ENCODE measurements at places on chromosomes 12 and 14.

- DNase-seq: no peak
Measured at GRCh38 chr12:131918311-131919050, 10.6 kb upstream of the PUS1 start.

GRCh38 chr12:122141911-122142725 lies 31.9 kb downstream of the IL31 start:
- DNase-seq: no peak

DNA sequence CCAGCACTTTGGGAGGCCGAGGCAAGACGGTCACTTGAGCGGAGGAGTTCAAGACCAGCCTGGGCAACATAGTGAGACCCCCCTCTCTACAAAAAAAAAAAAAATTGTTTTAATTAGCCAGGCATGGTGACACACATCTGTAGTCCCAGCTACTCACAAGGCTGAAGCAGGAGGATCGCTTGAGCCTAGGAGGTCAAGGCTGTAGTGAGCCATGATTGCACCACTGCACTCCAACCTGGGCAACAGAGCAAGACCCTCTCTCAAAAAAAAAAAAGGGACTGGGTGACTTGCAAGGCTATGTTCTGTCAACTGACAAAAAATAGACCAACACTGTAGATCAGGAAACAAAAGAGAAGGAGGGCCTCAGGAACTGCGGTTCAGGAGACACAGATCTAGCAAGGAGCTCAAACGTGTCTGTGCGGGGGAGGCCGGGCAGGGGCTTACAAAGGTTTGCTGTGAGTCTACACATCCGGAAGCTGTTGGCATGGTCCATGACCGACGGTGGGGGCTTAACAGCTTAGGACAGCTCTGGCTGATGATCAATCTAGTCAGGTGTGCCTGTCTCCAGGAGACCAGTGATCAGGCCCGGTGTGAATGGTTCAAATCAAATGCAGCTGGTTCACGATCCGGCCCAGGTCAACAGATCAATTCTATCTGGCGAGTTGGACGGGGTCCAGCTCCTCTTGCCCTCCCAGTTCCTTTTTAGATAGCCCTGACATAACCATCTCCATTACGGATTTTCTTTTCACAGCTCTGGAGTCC lies 31.7 kb upstream of the INF2 start:
- no peak for DNase-seq

DNA sequence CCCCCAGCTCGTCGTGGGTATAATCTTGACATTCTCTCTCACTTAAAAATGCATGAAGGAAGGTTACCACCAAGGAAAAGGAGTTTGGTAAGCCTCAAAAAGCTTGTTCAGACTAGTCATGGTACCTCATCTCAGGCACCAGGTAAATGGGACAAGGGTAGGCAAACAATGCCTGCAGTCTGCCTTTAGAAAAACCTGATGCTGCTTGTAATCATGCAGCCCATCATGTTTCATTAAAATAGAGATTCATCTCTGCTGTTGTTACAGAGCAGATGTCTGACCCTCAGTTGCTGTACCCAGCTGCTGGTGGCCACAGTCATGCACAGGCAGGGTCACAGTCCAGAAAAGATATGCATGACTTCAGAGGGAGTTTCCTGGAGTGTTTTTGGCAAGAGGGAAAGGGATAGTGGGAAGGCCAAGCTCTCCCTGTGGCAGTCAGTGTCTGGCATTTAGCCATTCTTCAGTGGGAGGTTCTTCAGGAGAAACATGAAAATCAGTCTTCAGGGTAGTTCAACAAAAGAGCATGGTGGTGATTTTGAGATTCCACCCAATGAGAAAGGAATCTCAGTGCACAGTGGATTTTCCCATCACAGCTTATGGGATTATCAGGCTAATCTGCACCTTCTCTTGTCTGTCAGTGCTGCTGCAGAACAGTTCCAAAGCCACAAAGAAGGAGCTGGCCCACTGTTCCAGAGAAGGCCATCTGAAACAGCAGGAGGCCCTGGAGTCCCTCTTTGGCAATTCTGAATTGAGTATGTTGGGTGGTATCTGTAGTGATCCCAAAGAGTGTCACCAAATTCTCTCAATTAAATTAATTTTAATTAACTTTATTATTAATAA lies 202.7 kb upstream of the FRMD6 start:
- DNase-seq: no peak

DNA sequence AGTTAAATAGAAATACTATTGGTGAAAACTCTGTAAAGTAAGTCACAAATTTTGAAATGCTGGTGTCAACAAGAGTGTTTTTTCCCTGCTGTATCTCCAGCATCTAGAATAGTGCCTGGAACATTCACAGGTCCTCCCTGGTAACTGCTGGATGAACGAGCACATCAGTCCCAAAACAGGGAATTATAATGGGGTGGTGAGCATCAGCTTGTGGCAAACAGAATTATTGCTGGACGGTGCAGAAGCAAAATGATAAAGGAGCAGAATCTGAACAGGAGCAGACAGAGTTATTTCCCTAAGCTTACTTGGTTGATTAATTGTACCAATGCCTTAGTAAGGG lies 129.9 kb downstream of the GRIP1 start:
- no peak for DNase-seq

DNA sequence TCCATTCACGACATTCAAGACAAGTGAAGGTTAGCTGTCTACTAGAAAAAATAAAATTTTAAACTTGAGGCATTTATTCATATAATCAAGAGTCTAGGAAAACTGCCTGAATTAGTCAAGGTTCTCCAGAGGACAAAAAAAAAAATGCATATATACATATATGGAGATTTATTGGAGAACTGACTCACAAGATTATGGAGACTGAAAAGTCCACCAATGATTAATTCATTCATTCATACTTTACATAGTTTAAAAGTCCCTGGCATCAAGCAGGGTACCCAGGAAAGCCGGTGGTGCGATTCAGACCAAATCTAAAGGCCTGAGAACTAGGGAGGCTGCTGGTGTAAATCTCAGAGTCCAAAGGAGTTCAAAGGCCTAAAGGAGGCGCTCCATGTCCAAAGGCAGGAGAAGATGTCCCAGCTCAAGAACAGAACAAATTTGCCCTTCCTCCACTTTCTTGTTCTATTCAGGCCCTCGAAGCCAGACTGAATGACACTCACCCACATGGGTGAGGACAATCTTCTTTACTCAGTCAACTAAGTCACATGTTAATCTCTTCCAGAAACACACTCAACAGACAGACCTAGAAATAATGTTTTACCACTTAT lies 64.3 kb downstream of the ANKS1B start:
- no peak for DNase-seq

DNA sequence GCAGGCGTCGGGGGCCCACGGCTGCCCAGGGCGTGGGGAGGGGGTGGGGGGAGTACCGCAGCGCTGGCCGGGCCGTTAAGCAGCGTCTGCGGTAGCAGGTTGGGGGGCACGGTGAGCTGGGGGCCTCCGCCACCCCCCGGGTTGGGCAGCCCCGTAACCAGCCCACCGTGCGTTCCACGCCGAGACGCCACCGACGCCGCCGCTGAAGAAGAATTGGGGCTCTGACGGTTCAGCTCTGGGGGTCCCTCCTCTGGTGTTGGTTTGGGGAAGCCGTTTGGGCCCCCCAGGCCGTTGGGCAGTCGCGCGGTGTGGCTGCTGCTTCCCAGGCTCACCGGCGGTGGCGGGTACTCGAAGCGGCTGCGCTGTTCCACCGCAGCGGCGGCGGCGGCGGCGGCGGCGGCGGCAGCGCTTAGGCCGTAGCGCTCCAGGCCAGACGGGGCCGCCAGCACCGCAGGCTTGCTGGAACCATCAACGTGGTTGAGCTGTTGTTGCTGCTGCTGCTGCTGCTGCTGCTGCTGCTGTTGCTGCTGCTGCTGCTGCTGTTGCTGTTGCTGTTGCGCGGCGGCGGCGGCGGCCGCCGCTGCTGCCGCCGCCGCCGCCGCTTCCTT lies 1.5 kb downstream of the IRF2BPL start:
- DNase-seq: no peak

DNA sequence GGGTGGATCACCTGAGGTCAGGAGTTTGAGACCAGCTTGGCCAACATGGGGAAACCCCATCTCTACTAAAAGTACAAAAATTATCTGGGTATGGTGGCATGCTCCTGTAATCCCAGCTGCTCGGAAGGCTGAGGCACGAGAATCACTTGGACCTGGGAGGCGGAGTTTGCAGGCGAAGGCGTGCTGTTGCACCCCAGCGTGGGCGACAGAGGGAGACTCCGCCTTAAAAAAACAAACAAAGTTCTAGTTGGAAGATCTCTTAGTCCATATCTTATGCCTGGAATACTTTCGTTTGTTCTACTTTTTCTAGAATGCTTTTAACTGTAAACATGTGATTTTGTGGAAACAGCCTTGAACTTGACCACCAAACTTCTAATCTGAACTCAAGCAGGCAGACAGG lies 38.7 kb downstream of the PPHLN1 start:
- no peak for DNase-seq

- DNase-seq: no peak
Measured at GRCh38 chr12:4267704-4268328, 5.7 kb upstream of the CCND2 start.

GRCh38 chr12:47249719-47250357 lies 170.1 kb upstream of the AMIGO2 start:
- DNase-seq: no peak

DNA sequence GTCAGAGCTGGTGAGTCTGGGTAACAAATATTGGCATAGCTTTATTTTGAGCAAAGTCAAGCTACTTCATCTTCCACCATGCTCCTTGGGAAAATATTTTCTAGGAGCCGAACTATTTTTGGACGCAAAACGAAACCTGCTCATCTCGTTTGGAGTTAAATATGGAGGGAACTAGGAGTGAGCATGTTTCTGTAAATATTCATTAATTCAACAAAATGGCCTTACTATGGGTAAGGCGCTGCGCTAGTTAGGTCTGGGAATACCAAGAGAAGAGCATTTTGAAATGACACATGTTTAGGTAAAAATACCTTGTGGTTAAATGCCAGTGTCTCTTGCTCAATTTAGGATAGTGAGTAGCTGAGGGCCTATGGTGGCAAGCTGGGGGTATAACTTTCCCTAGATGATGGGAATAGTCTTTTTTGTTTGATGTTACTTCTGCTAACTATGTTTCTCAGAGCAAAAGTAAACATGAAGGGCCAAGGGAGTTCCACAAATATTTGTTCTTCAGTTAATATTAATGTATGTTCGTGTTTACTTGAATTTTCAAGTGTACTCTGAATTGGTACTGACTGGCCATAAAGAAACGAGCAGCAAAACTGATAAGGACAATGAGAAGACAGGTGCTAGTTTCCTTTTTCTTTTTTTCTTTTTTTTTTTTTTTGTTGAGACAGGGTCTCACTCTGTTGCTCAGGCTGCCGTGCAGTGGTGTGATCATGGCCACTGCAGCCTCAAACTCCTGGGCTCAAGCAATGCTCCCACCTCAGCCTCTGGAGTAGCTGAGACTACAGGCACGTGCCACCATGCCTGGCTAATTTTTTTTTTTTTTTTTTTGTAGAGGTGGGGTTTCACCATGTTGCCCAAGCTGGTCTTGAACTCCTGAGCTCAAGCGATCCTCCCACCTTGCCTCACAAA lies 77.7 kb downstream of the MAP1LC3B2 start:
- DNase-seq: no peak

- no peak for DNase-seq
Measured at GRCh38 chr12:29334937-29335336, 46.0 kb downstream of the ERGIC2 start.

GRCh38 chr12:116675339-116676107 lies 62.3 kb downstream of the SPRING1 start:
- DNase-seq: no peak

DNA sequence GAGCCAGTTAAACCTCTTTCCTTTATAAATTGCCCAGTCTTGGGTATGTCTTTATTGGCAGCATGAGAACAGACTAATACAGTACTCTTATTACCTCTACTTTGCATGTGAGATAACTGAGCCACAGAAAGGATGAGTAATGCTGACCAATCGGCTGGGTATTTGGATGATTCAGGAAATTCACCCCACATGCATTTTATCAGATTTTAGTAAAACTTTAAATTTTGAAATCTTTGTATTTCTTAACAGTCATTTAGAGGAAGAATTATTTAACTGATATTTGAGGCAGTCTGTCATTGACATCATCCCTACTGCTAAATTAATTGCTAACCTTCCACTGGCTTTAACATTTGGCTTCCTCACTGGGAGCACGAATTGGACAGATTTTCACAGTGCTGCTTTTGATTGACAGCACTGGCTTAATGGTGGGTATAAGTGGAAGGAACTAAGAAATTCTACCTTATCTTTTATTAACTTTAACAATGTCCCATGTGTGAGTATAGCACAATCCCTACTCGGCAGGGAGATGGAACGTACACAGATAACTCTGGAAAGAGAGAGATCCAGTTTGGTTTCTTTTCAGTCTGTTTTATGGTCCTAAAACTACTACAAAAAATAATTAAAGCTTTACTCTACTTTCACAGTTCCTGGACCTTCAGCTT lies 261.0 kb downstream of the DACT1 start:
- peak; percentile 48 for DNase-seq

DNA sequence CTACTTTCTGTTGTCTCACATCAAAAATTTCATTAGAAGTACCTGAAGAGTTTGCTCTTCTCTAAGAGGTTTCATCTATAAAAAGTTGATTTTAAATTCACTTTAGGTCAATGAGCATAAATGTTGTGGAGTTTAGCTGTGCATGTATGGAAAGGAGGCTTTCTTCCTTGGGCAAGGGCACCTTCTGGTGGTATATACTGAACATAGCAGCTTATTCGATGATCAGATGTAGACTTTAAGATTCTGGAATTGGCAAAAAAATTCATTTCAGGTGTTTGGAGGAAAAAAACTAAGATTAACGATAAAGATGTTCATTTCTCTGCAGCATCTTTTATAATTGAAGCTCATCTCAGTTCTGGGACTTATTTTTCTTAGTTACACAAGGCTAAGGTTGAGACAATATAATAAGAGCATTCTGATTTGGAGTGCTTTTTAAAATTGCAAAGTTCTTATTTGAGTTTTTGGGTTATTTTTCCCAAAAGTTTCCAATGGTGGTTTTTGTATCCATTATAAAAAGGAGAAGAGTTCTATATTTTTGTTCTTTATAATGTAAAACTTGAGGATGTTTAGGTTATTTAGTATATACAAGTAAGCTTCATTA lies 46.8 kb downstream of the TMEM117 start:
- peak; percentile 61 for DNase-seq
